MM.1S (cell line): ENCODE measurements at places on chromosomes 5 and 9.

- H3K27me3 ChIP-seq = no peaks in the 10 kb centered on the region
- H3K36me3 ChIP-seq = no peaks in the 10 kb centered on the region
- no peaks in the 10 kb centered on the region for H3K4me1 ChIP-seq
- H3K27ac ChIP-seq = no peak overlapping the region
Observed at GRCh38 chr5:176132471-176133288, 105.5 kb upstream of the SIMC1 start.

GRCh38 chr5:122774861-122775549, at the start of gene SNX2:
Gene SNX2, plus strand, starts transcription at chr5:122775080. Its CDS starts 24 bp downstream, at chr5:122775104.
- peak within 1 kb of the TSS; percentile 98 for H3K4me3 ChIP-seq
- H3K4me1 ChIP-seq = peaks cover 15% of the 10 kb centered on the region
- H3K27me3 ChIP-seq = no peaks in the 10 kb centered on the region
- H3K36me3 ChIP-seq = no peaks in the 10 kb centered on the region

DNA sequence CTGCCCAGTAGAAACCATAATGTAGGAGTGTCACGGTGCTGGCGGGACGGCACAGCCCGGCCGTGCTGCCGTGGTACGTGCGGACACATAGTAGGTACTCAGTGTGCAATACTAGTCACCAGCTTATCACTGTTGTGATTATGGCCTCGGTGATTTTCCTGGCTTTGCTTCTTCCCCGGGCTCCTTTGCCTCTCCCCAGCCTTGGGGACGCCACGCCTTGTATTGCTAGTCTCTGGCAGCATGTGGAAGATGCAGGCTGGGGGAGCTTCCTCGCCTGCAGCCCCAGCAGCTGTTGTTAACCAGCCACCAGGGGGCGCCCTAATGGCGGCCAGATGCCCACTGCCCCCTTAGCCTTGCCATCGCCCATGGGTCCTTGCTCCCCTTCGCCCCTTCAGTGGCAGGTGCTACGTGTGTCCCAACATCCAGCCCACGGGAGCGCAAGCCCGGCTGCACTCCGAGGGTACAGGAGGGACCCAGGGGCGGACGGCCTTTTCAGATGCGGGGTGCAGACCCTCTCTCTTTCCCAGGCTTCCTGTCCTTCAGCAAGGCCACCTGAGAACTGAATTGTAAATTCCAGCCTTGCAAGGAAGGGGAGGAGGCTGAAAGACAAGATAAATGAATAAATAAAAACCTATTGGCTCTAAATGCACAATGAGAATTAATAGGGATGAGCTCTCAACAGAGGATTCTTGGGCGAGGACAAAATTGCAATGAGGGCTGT, 8.0 kb downstream of the NTNG2 start:
- H3K4me3 ChIP-seq = no peak overlapping the region
- peaks cover 93% of the 10 kb centered on the region for H3K27me3 ChIP-seq
- H3K27ac ChIP-seq = no peak overlapping the region
- H3K36me3 ChIP-seq = no peaks in the 10 kb centered on the region

GRCh38 chr5:52863715-52864290, 76.1 kb downstream of the ITGA1 start:
- DNase-seq = no peak
- H3K4me1 ChIP-seq = no peaks in the 10 kb centered on the region
- no peak overlapping the region for H3K4me3 ChIP-seq
- no peaks in the 10 kb centered on the region for H3K36me3 ChIP-seq

DNA sequence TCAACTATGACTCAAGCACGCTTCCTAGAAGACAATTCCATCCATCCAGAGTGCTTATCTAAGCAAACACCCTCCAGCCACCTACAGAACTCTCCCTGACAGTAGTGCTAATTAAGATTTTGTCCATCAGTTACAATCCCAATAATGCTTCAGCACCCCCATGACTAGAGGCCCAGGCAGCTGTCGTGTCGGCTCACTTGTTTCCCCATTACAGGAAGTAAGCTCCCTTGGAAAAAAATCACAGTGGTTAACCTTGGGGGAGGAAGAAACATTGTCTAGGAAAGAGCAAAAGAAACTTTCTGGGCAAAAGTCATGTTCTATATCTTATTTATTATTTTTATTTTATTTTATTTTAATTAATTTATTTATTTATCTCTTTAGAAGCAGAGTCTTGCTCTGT, 108.8 kb upstream of the LPAR1 start:
- H3K27me3 ChIP-seq = no peaks in the 10 kb centered on the region
- H3K36me3 ChIP-seq = no peaks in the 10 kb centered on the region
- no peak for DNase-seq
- H3K27ac ChIP-seq = no peak overlapping the region

DNA sequence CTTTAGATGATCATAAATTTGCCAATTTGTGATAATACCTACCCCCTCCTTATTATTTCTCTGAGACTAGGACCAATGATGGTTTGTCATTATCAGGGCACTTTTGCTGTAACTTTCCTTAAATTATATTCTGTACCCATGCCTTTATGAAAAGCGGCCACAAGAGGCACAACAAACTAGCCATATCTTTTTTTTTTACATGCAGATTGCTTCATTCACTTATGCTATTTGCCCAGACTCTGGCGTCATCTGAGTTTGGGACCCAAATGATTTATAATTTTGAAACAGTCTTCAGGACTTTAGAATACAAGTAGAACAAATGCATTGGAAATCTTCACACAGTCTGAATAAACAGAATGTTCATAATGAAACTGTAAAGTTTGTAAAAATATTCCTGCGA, 408.1 kb downstream of the MAT2B start:
- DNase-seq = no peak
- H3K4me1 ChIP-seq = peaks cover 32% of the 10 kb centered on the region
- no peaks in the 10 kb centered on the region for H3K36me3 ChIP-seq
- no peak overlapping the region for H3K27ac ChIP-seq

- no peak for DNase-seq
- peaks cover 48% of the 10 kb centered on the region for H3K4me1 ChIP-seq
- H3K4me3 ChIP-seq = no peak overlapping the region
- no peaks in the 10 kb centered on the region for H3K36me3 ChIP-seq
Observed at GRCh38 chr5:180817893-180818674, 15.5 kb upstream of the MGAT1 start.

DNA sequence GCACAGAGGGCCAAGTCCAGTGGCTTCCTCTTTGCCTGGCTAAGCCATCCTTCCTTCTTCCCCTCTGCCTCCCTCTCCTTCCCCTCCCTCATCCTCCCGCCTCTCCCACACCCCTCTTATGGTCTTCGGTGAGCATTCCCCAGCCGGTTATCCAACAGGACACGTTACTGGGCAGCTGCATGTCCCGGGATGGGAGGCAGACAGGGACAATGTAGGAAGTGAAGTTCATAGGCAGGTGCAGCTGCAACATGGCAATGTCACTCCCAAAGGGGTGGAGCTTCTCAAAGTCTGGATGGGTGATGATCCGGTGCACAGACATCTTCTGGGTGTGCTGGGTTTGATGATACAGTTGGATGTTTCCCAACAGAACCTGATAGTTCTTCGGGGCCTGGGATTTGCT, 71.4 kb upstream of the SPTLC1 start:
- H3K27me3 ChIP-seq = no peaks in the 10 kb centered on the region
- no peak overlapping the region for H3K27ac ChIP-seq
- no peak for DNase-seq

DNA sequence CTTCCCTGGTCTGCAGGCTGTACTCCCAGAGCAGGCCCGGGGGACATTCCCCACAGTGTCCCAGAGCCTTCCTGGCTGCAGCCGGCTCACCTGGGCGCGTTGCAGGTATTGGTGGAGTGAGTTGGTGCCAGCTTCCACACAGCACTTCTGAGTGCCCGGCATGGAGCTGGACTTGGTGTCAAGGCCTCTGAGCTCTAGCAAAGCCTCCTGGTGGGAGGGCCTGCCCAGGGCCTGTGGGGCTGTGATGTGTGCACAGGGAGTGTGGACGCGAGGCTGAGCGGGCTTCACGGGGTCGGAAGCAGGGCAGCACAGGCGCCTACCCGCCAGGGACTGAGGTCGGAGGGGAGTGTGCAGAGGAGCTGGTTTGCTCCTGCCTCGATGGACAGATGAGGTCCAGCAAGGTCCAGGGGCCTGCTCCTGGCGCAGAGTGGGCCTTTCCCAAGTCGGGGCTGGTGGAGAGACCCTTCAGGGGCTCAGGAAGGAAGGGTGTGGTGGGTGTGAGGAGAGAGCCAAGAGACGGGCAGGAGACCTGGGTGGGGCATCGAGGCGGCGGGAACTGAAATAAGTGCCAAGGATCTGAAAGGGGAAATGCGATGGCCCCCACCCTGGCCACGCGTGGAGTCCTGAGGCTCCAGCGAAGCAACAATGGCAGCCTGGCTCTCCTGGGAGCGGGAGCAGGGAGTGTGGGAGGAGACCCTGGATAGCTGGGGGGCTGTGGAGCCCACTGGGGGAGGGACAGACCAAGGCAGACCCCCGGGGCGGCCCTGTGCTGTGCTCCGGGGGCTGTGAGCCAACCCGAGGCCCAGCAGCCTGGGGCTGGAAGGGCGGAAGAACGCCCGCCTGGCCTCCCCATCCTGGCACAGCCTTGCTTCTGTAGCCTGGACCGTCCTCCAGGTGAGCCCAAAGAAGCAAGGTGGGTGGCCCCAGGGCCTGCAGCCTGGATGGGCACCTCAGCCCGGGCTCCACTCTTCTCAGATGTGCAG, 78.4 kb downstream of the RXRA start:
- peak overlapping the region; percentile 36; the same call in 1 of the 2 replicates for H3K27ac ChIP-seq
- H3K4me3 ChIP-seq = no peak overlapping the region
- peaks cover 30% of the 10 kb centered on the region for H3K4me1 ChIP-seq
- no peak for DNase-seq
- no peaks in the 10 kb centered on the region for H3K27me3 ChIP-seq
- no peaks in the 10 kb centered on the region for H3K36me3 ChIP-seq

GRCh38 chr9:97906236-97906831, 16.0 kb downstream of the TRMO start:
- no peak for DNase-seq
- no peaks in the 10 kb centered on the region for H3K27me3 ChIP-seq
- H3K4me3 ChIP-seq = no peak overlapping the region
- H3K4me1 ChIP-seq = no peaks in the 10 kb centered on the region
- H3K27ac ChIP-seq = no peak overlapping the region

GRCh38 chr5:142382186-142382585, 57.4 kb upstream of the SPRY4 start:
- no peaks in the 10 kb centered on the region for H3K27me3 ChIP-seq
- no peak overlapping the region for H3K4me3 ChIP-seq
- no peaks in the 10 kb centered on the region for H3K4me1 ChIP-seq
- no peak overlapping the region for H3K27ac ChIP-seq
- H3K36me3 ChIP-seq = no peaks in the 10 kb centered on the region
- no peak for DNase-seq

DNA sequence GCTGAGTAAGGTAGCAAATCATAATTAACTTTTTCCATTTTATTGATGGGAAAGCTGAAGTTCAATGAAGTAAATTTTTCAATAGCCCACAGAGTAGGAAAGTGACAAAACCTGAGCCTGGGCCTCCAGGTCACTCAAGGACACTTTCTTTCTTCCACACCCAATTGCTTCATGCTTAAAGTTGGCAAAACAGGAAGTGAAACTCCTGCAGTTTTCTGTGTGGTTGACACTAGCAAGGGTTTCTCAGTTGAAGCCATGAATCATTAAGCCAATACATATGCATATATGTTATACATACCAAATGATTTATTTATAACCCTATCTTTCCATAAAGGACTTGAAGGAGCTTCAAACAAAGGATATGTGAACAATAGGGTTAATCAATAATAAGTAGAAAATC, 13.9 kb downstream of the TLR4 start:
- no peaks in the 10 kb centered on the region for H3K36me3 ChIP-seq
- DNase-seq = peak; percentile 89
- H3K27me3 ChIP-seq = no peaks in the 10 kb centered on the region
- no peak overlapping the region for H3K4me3 ChIP-seq

GRCh38 chr5:15233566-15233965, 266.4 kb upstream of the FBXL7 start:
- no peaks in the 10 kb centered on the region for H3K27me3 ChIP-seq
- no peak for DNase-seq
- H3K27ac ChIP-seq = no peak overlapping the region
- H3K36me3 ChIP-seq = no peaks in the 10 kb centered on the region
- no peak overlapping the region for H3K4me3 ChIP-seq
- 0 out of 2 replicates have a peak, but pooled peaks cover 4% of the 10 kb centered on the region for H3K4me1 ChIP-seq

GRCh38 chr5:141850244-141850768, 27.9 kb downstream of the PCDH1 start:
- peaks cover 9% of the 10 kb centered on the region for H3K4me1 ChIP-seq
- H3K4me3 ChIP-seq = peak overlapping the region; percentile 92
- peak overlapping the region; percentile 84 for H3K27ac ChIP-seq

GRCh38 chr5:128093368-128093767, 9.8 kb downstream of the SLC12A2 start:
- H3K27me3 ChIP-seq = no peaks in the 10 kb centered on the region
- DNase-seq = no peak
- no peaks in the 10 kb centered on the region for H3K4me1 ChIP-seq

DNA sequence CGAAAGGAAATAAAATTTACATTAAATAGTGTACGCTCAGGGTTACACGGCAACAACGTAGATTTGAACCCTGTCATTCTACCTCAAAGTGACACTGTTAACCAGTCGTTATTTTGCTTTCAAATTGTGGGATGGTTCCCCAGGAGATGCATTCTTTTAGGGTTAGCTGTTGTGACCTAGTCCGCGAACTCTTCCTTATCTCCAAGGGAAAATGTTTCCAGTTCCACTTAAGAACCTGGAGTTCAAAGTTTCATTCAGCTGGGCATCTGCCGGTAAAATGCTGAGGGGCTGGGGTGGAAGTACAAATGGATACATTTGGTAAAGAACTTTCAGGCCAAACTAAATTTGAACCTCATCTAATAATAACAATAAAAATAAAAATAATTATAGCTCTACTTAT, 264.6 kb downstream of the NR3C1 start:
- H3K27ac ChIP-seq = no peak overlapping the region
- no peak overlapping the region for H3K4me3 ChIP-seq
- DNase-seq = no peak
- H3K27me3 ChIP-seq = no peaks in the 10 kb centered on the region
- no peaks in the 10 kb centered on the region for H3K4me1 ChIP-seq

GRCh38 chr5:148780711-148781110, 45.7 kb upstream of the ADRB2 start:
- H3K36me3 ChIP-seq = no peaks in the 10 kb centered on the region
- H3K4me3 ChIP-seq = no peak overlapping the region
- DNase-seq = no peak
- no peak overlapping the region for H3K27ac ChIP-seq
- no peaks in the 10 kb centered on the region for H3K4me1 ChIP-seq

GRCh38 chr5:172417983-172418630, 36.2 kb downstream of the SH3PXD2B start:
- H3K4me1 ChIP-seq = 0 out of 2 replicates have a peak, but pooled peaks cover 8% of the 10 kb centered on the region
- H3K36me3 ChIP-seq = no peaks in the 10 kb centered on the region
- H3K4me3 ChIP-seq = no peak overlapping the region
- H3K27ac ChIP-seq = no peak overlapping the region
- no peak for DNase-seq
- no peaks in the 10 kb centered on the region for H3K27me3 ChIP-seq
